Foreskin keratinocyte (primary cell): ENCODE measurements at places on chromosomes 12 and 14. TPM values are rescaled to one million over a fixed set of nuclear protein-coding genes. Genes with fewer than 3 reads are reported as not detected.

The AGAP2 gene
- 0.35 and 0.82 TPM in 2 replicates for total RNA-seq

The ZC3H10 gene
- total RNA-seq, result 2.4 and 2.9 TPM in 2 replicates

DNA sequence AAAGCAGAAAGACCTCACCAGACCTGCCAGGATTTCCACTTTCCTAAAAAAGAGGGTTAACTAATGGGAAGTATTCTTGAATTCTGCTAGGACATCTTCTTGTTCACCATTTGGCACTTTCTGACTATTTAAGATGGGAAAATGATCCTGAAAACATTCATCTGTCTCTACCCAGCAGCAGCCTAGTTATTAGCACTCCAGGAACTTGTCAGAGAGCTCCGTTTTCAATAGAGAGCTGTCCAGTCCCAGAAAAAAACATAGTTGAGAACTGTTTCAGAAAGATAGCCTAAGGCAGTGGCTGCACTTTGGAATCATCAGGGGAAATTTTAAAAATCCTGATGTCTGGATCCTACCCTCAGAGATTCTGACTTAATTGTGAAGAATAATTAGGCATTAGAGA is 22.1 kb upstream of the CEP83 start:
- no peak for DNase-seq

DNA sequence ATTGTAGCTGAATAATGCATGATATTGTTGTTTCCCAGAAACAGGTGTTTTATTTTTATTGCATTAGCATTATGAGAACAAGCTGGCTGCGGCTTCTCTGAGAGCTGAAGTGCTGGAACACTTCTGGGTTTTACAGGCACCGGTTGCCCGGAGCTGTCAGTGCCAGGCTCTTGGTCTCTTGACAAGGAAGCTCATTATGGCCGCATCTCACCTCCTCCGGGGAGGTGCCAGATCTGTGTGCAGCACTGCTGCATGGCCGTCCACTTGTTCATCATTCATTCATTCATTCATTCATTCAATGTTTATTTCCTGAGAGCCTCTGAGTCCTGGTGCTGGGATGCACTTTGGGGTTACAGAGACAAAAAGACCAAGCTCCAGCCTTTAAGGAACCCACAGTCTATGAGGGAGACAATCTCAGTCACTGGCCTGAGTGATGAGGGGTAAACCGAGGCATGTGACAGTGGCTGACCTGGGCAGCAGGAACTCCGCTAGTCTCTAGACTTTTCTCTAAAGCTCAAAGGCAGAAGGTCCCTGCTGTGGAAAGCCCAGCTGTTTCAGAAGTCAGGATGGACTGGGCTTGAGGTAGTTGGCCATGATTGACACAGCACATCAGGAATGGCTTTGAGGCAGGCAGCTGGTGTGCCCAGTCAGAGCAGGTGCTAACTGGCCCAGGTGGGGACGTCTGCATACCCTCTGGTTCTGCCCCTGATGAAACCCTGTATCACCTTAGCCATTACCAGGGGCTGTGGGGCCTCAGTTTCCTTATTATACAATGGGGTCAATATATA is 181.0 kb downstream of the ADGRD1 start:
- DNase-seq, result no peak

GRCh38 chr12:110074089-110074488 is 25.8 kb upstream of the C12orf76 start:
- DNase-seq, result no peak

DNA sequence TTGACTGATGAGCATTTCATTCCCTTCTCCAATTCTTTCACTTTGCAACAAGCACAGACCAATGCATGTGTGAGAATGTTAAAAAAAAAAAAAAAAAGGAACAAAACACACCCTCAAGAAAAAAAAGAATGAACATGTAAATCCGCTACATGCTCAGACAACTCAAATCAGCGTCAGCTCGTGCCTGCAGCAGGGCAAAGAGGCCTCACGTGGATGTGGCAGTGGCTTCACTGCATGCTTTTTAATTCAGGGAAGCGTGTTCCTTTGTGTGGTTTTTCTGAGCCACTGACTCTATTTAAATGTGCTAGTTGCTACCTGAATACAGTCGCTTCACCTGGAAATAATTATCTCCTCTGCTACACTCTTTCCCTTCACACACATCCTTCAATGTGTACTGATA is 55.1 kb downstream of the PPP1R36 start:
- DNase-seq, result peak; percentile 99

GRCh38 chr12:85644508-85644907 is 191.7 kb downstream of the RASSF9 start:
- DNase-seq, result no peak

DNA sequence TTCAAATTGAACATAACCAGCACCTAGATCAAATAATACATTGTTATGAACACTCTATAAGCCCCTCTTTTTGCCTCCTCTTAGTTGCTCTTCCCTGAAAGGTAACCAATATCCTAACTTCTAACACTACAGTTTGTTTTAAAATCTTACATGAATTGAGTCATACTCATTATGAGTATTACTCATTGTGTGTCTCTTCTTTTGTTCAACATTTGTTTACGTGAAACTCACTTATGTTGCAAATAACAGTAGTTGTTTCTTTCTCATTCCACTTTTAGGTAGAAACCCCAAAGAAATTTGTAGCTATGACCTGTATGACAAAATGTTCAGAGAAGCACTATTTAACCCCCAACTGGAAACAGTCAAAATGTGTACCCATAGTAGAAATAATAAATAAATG is 6.6 kb downstream of the LRRC9 start:
- DNase-seq, result no peak

DNA sequence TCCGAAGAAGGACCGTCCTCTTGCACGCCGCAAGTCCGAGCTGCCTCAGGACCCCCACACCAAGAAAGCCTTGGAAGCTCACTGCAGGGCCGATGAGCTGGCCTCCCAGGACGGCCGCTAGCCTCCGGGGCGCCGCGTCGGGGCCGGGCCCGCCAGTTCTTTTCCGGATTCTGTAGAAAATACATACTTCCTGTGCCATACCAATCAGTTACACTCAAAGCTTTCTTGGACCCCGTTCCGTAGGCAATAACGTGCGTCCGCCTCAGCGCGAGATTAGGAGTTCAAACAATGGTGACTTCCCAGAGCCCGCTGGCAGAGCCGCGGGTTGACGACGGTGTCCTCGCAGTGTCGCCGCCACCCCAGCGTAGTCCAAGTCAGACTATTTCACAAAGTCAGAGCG is 39.2 kb upstream of the DYNC1H1 start:
- DNase-seq, result no peak

The MYH6 gene
- total RNA-seq, result not detected in 2 replicates

The DNAI7 gene
- 0.07 TPM in 1 of 2 replicates, not detected in the other for total RNA-seq

DNA sequence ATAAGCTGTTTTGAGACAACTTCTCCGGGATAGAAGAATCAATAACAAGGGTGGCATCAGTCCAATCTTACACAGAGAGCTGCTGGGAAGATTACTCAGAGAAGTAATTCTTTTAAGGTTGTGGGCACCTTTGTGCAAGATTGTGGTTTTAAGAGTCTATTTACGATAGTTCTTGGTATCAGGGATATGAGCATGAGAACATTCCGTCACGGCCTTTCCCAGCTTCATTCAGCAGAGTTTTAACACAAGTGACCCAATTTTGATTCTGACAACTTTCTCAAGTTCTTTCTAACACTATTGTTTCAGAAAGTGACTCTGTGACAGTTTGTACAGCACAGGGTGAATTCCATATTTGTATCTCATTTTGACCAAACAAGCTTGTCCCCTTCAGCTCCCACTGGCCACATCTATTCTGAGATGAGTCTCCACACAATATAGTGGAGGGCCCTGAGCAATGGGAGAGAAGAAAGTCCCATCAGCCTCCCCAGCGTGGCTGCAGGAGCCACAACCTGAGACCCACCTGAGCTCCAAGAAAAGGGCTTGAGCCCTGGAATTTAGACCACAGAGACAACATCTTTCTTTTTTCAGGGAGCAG is 869.2 kb downstream of the TMEM121 start:
- no peak for DNase-seq

The NPFF gene
- total RNA-seq, result not detected in 2 replicates

The POTEM gene
- total RNA-seq, result not detected in 2 replicates

DNA sequence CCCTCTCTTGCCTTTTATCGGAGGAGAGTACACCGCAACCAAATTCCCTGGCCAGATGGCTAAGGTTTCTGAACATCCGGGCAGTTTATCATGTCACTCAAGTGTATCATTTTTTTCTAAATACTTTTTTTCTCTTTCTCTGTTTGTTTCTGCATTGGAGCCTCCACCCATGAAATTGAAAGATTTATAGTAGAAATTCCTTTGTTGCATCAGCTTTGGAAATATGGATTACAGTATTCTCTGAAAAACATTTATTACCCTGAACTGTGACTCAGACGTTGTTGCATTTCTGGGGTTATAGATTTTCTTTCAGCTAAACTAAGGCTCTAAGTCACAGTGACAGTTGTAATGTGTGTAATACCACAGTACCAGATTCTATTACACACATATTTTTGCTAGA is 187.0 kb downstream of the SPTSSA start:
- DNase-seq, result no peak

DNA sequence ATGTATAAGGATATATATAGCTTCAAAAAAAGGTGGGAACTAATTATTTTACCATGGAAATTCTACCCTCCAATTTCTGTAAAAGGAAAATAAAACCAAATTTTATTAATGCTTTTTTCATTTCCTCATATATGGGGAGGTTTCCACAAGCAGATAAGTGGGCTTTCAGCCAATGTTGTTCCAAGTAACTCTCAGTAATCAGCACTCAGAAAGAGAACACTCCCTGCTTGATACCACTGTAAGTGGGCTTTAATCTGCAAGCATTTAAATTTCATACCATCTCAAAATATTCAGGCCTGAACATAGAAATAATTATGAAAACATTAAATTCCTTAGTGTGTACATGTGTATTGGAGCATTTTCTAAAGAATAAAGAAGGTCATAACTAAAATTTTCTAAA is 827.6 kb downstream of the C12orf50 start:
- no peak for DNase-seq

GRCh38 chr14:60331201-60332045 is 82.4 kb downstream of the PPM1A start:
- DNase-seq, result peak; percentile 38

DNA sequence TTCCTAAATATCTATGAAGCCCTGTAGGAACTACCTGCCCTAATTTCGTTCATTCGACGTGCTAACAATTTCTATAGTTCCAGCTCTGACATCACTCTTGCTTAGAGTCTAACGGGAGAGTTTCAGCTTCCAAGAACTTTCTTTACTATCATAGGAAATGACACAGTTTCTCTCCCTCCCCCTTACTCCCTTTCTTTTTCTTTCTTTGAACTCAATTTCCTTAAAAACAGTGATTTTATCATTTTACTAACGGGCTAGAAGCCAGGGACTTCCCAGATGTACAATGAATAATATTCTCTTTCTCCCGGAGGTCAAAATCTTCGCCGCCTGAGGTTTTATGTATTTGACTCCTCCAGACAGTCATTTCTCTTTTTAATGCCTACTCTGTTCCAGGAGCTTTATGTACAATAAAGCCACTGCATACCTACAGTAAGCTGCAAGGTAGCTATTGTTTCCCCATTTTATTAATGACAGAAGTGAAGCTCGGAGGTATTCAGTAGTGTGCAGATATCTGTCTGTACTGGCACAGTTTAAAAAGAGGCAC is 15.7 kb downstream of the SMCO2 start:
- peak; percentile 54 for DNase-seq

The ARHGEF25 gene
- total RNA-seq, result 1.2 and 1.7 TPM in 2 replicates

The RASSF9 gene
- 2.0 and 2.7 TPM in 2 replicates for total RNA-seq

DNA sequence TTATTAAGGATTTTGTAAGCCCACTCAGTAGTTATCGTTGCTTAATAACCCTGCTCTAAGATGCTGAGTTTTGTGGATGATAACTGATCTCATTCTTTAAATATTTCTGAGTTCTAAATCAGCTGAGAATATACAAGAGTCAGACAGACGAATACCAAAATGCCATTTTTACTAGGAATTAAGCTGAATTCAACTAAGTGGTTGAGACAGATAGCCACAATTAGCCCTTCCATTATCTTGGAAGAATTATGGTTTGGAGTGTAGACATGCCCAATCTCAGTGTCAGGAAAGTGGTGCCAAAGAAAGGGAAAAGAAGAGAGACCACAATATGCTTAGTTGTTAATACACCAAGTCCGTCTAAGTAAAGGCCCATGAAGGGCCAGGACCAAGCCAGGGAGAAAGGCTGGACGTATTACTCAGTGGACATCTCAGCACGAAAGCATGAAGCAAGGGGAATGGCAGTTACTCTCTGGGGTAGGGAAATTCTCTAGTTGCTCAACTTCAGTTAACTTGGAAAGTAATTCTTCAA is 58.6 kb downstream of the KCNA5 start:
- no peak for DNase-seq

The MMP19 gene
- total RNA-seq, result 5.2 and 6.3 TPM in 2 replicates

- no peak for DNase-seq
Measured at GRCh38 chr14:63032641-63033040, 12.6 kb downstream of the KCNH5 start.

DNA sequence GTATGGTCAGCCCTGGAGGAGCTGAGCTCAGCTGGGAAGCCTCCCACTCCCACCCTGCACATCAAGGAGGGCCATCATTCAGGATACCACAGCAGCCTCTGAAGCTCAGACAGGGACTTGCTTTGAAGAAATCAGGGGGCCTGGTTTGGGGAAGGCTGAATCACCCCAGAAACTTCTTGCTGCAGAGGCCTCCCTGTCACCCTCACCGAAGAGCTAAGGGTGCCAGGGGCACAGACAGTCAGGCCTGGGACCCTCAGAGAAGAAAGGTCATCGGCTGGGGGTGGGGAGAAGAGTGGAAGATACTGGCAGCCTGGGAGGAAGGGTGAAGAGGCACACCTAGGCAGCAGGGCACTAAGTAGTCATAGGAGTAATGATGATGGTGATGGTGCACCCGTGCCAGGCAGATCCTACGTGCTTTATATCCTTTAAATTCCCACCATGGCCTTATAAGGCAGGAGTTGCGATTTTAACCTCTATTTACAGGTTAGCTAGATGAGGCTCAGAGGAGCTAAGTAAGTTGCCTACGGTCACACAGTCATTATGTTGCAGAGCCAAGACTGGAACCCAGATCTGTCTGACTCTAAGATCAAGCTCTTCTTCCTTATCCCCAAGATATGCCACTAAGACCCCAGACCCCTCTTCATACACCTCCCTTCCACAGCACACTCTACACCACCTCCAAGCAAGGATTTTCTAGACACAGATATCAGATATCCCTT is 28.5 kb upstream of the PNMA1 start:
- no peak for DNase-seq

DNA sequence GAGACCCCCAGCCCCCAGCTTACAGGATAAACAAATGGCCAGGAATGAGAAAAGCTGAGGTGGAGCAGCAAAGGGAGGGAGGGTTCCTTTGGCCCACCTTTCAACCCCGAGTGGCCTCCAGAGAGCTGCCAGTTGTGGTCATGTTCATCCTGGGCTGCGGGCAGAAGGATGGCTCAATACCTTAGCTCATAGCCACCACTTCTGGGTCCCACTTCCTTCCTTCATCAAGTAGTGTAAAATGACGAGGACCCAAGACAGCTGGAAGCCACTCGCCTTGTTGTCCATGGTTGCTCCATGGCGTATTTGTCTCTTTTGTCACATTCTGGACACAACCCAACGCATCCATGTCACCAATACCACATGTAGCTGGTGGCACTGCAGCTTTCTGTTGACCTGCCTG is 24.2 kb downstream of the CRACR2A start:
- no peak for DNase-seq

DNA sequence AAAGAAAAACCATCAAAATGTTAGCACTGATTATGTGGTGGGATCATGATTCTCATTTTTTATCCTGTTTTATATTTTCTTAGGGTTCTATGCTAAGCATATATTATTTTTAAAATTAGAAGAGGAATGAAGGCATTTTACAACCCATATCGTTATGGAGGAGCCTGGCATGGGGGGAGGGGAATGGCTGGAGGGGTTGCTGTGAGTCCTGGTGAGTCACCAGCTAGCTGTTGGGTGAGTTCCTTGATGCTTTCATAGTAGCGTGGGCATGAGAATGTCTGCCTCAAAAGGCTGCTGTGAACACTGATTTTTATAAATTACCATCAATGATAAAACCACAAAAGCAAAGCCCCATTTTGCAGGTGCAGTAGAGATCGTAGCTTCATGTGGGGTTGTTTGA is 46.9 kb downstream of the C14orf132 start:
- DNase-seq, result no peak
